ENCODE measurements at places on chromosomes 13 and 19.

DNA sequence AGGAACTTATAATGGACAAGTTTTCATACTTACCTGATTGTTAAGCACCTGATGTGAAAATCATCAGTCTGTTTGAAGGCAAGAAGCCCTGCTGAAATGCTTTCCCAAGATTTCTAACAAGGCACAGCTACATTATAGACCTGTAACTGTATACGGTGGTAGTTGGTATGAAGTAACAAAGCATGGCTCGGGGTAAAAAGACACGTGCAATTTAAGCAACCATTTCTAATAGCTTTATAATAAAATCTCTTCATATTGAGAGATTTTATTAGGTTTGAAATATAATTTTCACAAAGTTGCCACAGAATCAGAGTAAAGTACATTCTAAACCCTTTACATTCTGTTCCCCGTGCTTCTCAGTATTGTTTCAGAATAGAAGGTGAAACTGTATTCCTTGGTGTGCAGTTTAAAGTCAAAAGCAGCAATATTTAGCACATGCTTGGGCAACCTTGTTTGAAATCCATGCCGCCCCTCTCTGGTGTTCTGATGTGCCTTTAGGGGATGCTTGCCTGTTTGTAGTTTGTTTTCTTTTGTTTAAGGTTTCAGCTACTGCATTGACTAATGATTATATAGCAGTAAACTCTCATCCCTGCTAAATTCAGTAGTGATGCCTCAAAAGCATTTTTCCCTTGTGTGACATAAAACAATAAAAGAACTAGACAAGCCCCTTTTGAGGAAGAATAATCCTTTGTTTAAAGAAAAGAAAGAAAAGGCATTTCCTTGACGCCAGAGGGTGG lies 125.2 kb upstream of the OBI1 start:
- DNase-seq, result no peak

- no peak for DNase-seq
These were observed 4.9 kb upstream of the RDH13 start for GRCh38 chr19:55067869-55068268.

- DNase-seq, result peak; percentile 53
These were observed 79.8 kb upstream of the FLT1 start for GRCh38 chr13:28574617-28575142.

DNA sequence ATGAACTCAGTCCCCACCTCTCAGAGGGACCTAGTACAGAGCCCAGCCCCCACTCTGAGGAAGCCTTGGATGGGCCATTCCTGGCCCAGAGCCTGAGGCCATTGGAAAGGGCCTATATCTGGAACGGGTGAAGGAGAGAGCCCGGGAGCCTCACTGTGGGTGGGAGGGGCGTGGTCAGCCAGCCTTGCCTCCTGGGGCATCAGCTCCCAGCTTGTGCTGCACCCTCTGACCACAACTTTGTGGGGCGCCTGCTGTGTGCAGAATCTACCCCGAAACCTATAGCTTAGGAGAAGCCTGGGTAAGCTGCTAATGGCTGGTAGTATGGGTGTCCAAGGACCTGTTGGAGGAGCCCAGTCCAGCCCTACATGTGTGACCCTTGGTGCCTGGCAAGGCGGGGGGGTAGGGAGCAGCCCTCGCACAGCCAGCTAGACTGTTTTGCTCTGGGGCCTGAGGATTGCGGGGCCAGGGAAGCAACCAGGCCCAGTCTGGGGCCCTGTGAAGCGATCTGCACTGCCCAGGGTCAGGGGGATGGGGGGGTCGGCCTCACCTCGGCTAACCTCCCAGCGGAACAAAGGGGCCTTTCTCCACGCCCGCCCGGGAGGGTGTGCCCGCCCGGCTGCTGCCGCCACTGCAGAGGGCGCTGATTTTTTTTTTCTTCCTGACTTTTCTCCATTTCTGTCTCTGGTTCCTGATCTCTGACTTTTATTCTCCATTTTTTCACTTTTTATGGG lies 42.3 kb downstream of the LYL1 start:
- no peak for DNase-seq

DNA sequence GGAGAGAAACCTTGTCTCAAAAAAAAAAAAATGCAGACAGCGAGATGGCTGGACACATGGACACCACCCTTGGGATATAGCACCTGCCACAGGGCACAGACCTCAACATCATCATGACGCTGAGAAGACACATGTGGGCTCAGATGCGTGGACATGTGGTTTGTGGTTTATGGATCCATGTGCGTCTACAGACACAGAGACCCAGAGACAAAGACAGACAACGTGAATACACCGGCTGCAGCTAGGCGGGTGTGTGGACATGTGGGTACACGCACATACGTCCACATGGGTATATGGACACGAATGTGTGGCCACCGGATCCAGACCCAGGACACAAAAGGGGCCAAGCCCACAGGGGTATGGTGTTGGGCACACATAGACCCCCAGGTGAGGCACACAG lies 1.3 kb downstream of the TNFSF14 start:
- no peak for DNase-seq

DNA sequence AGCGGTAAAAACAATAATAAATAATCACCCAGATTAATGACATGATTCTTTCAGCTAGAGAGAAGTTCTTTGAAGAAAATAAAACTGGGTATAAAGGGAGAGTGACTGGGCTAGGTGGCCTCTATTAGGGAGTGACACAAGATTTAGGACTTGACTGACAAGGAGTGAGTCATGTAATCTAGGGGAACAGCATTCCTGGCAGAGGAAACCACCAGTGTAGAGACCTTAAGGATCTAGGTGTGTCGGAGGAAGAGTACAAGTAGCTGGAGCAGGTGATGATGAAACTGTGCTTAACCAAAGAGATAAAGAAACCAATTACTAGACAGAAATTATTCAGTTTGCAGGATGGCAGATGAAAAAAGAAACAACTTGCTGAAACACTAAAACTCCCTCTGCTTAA lies 248.0 kb downstream of the RFC3 start:
- no peak for DNase-seq

GRCh38 chr13:74389056-74389455 lies 254.9 kb upstream of the KLF12 start:
- no peak for DNase-seq

- DNase-seq, result no peak
These were observed 1458.0 kb downstream of the OLFM4 start for GRCh38 chr13:54486421-54487166.

DNA sequence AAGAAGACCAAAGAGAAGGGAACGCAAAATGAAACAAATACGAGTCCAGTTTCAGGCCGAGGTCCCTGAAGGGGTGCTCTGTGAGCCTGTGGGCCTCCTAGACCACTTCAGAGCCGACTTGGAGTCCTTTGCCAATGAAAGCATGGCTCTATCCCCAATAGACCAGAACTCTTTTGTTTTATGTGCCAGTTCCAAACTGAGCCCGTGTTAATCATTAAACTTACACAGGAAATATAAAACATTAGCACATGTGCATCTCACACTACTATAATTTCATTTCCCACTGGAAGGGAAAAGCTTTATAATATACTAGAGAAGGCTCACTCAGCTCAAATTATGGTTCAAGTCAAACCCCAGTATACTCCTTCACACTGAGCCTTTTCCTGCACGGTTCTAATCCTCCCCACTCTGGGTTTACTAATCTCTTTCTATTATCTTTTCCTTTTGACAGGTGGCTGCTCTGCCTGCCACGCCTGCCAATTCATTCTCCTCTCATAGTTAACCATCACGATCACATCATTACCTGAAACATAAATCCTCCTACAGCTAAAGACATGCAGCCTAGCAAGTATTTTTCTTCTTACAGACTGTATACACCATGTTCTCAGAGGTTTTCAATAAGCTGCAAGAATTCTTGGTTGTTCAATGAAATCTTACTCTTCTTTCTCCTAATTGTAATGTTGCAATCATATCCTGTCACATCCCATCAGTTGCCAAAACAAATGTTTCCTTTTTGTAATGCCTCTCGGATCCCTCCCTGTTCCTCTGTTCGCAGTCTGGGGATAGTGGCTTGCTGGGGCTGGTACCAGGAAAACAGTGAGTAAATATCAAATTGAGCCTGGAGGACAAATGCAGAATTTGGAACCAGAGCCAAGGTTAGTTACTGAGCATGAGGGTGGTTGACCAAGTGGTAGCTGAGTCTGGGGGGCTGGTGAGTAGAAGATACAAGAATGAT lies 18.8 kb upstream of the WASF3 start:
- DNase-seq, result peak; percentile 75

GRCh38 chr19:20558011-20558410 lies 7.6 kb downstream of the ZNF737 start:
- DNase-seq, result no peak

GRCh38 chr13:79423801-79424642 lies 18.0 kb upstream of the RBM26 start:
- DNase-seq, result no peak

GRCh38 chr13:44158098-44158521 lies 215.5 kb upstream of the SERP2 start:
- no peak for DNase-seq

DNA sequence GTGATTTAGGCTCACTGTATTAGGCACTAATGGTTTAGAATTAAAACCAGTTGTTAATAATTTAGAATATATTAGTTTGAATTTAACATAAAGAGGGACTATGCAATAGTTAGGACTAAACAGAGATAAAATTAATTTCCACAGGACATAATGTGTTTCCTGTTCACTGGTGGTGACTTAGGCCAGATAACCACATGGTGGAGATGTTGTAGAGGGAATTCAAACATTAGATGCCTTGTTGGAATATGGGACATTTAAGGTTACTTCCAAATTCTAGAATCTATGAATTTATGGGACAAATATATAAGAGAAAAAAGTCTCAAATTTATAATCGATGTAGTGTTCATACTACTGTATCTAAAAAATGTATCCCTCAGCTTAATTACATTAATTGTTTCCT lies 615.5 kb upstream of the KLHL1 start:
- no peak for DNase-seq

- no peak for DNase-seq
These were observed 2.7 kb upstream of the RASAL3 start for GRCh38 chr19:15466851-15467733.

DNA sequence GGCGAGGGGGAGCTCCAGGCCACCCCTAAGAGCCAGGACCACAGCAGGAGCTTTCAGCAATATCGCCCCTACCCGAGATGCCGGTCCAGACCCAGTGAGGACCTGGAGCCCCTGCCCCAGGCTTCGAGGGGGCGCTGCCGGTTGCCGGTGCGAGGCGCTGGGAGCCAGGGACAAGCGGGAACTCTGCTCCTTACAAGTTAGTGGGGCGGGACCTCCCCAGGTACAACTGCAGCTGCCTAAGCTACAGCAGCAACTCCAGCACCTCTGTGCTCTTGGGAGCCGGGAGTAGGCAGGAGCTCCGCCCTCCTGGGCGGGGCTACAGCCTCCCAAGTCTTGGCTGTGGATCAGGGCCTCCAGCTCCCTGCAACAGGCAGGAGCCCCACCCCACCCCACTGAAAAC lies 15.2 kb upstream of the TSC22D1 start:
- DNase-seq, result no peak

DNA sequence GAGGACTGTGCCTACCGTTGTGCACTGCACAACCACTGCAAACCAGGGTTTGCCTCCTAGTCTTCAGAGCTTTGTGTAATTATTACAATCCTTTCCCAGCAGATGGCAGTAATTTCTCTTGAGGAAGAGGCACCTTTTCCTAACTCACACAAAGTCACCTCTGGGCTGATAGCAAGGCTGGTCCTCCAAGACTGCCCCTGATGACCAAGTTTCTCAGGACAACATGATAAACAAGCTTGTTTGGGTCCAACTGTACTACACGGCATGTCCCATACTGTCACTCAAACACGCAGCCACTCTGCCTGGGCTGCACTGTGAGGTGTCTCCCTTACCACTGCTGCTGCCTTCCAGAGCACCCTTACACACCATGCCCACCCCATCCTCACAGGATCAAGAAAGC lies 39.3 kb downstream of the RFXAP start:
- DNase-seq, result no peak

DNA sequence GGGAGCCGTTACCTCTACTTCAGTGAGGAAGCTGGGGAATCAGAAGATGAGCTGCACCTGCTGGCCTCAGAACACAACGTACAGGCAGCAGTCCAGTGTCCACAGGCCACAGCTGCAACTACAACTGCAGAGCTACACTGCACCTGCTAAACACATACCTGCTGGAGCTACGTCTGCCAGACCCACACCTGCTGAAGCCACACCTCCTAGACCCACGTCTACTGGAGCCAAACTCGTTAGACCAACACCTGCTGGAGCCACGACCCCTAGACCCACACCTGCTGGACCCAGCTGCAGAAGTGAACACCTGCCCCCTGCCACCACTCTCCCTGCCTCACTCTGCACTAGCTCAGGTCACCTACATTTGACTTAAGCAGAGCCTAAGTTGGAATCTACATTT lies 169.9 kb downstream of the USP12 start:
- DNase-seq, result no peak

- DNase-seq, result no peak
These were observed 108.1 kb upstream of the GJB6 start for GRCh38 chr13:20340136-20340758.

DNA sequence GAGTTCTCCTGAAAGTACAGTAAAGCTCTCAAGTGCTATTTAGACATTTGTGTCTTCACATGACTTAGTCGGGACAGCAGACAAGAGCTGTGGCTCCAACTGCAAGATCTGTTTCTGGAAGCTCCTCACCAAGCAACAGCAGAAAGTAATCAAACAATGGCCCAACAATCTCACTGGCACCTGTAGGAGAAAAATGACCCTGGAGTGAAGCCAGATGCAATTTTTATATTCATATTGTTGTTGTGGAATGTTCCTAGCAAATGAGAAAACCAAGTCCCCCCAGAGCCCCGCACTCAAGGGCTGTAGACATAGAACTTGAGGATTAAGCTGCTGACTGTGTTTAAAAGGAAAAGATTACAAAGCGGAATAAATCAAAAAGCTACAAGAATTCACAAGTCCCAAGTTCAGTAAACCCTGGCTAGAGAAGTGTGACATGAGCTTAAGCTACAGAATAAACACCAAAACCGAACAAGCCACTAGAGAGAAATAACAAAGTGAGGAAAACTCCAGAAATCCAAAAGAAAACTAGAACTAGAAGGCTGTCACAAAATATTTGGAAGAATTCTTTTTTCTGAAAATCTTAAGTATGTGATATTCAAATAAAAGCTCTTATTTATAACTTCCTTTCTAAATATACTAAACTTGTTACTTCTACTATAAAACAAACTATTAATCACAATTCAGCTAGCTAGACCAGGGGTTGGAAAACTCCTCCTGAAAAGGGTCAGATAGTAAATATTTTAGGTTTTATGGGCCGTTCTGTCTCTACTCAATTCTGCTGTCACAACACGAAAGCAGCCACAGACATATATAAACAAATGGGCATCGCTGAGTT lies 454.5 kb downstream of the SUCLA2 start:
- DNase-seq, result no peak

GRCh38 chr19:13215572-13216380 lies 65.6 kb downstream of the IER2 start:
- DNase-seq, result no peak

- no peak for DNase-seq
These were observed 101.8 kb upstream of the DIAPH3 start for GRCh38 chr13:60265566-60265965.

GRCh38 chr13:51065372-51066090 lies 45.5 kb downstream of the C13orf42 start:
- DNase-seq, result no peak

DNA sequence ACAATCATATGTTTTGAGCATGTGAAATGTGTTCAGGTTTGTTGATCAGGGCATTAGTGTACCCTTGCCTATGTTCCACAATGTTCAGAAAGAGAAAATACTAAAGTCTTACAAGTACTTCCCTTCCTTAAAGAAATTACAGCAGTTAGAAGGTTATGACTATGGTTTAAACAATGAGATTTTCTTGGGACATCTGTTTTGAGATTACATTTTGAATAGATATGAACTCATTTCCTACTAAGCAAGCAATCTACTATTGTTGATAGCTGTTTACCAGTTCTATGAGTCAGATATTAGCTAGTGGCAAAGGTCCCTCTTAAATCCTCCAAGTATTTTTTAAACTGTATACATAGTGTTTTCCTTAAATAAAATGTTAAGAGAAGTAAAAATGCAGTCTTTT lies 241.3 kb downstream of the DACH1 start:
- no peak for DNase-seq
